ENCODE measurements at places on chromosomes 5 and 9.

- DNase-seq: no peak
Measured at GRCh38 chr5:5285906-5286305, 136.6 kb upstream of the ICE1 start.

DNA sequence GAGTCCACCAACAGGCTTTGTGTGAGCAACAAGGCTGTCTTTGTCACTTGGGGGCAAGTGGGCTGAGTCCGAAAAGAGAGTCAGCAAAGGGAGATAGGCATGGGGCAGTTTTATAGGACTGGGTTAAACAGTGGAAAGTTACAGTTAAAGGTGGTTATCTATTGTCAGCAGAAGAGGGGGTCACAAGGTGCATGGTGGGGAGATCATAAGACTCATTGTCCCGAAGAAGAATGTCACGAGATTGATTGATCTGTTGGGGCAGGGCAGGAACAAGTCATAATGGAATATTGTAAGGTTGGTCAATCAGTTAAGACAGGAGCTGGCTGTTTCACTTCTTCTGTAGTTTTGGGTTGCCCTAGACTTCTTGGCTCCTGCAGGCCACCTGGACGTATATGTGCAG is 7.6 kb upstream of the HMGCS1 start:
- no peak for DNase-seq

- DNase-seq: no peak
Measured at GRCh38 chr5:132839426-132840301, 9.2 kb upstream of the SHROOM1 start.

GRCh38 chr5:128193665-128194390 is 110.3 kb downstream of the SLC12A2 start:
- no peak for DNase-seq

- DNase-seq: no peak
Measured at GRCh38 chr9:69996967-69997366, 46.7 kb upstream of the MAMDC2 start.

DNA sequence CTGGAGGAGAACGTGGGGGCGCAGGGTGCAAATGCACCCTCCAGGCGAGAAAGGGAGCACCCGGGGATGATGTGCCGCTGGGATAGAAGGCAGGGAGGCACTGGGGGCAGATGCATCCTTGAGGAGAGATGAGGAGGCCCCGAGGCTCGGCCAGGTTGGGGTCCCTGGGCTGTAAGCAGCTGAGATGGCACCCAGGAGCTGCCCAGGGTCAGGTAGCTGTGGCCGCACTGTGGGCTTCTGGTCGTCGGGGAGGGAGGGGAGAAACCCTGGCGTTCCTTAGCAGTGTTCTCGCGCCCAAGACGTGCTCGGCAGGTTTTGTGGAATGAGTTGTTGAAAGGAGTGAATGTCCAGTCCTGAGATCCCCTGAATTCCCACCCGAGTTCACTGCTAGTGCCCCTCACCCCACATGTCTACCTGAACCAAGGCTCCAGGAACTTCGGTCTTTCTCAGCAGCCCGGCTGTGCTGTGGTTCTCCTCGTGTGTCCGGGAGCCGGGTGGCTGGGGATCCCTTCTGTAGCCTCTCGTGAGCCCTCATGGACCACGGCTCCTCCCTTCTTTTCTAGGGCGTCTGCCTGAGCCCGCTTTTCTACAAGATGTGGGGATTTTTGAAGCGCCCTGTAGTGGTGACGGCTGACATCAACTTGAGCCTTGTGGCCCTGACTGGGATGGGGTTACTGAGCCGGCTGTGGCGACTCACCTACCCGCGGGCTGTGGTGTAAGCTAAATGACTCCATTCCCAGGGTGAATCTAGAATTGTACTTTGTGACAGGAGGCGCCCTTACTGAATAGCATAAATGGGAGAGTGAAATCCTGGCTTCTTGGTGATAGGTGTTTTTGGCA is 1.1 kb downstream of the POMT1 start:
- no peak for DNase-seq

DNA sequence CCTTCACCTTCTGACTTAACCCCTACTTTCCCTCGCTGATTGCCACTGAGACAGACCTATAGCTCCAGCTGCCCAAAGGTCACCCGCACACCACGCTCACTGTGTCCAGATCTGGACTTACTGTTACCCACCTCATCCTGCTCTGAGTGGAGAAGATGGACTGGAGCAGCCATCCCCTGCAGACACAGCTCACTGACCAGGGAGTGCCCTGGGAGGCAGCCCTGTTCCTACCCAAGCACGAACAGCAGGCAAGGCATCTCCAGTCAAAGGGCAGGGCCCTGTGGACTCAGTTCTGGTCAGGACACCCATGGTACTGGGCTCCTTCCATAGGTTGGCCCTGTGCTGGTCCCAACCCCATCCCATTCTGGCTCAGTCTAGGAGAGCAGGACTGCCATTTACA is 9.5 kb upstream of the BARX1 start:
- DNase-seq: peak; percentile 53

DNA sequence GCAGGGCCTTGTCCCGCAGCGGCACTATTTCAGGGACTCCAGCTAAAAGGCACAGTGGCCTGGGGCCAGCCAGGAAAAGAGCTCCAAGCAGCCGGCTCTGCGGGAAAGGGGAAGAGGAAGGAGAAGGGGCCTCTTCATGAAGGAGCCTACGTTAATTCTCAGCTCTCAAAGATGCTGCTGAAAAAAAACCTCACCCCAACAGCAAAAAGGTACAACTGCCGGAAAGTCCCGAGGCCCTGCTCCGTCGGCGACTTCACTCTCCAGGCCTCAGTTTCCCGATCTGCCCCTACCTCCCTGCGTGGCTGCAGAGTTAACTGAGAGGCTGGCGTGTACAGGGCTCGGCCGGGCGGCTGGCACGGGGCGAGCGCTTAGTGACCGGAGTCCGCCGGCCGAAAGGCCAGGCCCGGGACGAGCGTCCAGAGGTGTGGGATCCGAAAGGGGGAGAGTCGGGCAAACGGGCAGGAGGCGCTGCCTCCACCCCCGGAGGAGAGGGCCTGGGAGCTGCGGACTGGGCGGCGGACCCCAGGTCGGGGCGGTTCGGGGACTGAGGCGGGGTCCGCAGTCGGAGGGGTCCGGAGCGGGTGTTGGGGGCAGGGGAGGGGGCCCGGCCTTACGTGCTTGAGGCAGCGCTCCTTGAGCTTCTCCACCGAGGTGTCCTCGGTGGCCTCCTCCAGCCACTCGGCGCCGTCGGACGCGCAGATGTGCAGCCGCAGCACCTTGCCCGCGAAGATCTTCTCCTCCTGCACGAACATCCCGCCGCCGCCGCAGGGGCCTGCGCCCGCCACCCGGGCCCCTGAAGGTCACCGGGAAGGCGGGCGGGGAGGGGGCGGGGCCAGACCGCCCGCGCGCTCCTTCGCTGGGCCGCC is 529 bp downstream of the UBAC1 start:
- peak; percentile 87 for DNase-seq

DNA sequence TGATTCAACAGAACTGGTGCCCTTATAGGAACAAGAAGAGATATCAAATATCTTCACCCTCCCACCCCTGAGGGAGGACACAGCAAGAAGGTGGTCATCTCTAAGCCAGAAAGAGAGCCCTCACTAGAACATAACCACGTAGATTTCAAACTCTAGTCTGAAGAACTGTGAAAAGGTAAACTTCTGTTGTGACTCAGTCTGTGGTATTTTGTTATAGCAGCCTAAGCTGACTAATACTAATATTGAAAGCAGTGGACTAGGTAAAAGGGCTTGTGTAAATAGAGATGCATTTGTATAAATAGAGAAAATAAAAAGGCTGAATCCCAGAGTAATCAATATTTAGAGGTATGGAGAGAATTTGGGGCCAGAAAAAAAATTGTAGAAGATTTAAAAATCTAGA is 157.6 kb upstream of the CCNH start:
- no peak for DNase-seq

DNA sequence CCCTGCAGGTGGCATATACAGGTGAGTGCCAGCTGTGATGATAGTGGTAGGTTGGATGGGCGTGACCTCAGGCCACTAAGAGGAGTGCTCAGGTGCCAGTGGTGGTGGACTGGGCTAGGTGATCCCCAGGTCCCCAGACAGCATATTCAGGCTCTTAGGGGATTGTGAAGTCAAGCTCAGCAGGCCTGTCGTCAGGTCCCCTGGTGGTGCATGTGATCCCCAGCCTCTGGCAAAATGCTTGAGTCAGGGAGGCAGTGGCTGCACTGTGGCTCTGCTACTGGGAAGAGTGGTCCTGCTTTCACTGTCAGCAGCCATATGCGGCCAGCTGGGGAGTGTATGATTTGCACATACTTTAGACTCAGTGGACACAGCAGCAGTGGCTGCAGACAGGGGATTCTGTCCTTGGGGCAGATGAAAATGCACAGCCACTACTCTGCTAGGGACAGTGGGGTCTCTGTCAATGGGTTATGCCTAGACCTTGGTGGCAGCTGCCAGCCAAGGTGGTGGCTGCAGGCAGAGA is 31.6 kb upstream of the CTSL start:
- no peak for DNase-seq

- DNase-seq: no peak
Measured at GRCh38 chr9:121711281-121711680, 59.8 kb downstream of the DAB2IP start.

- DNase-seq: no peak
Measured at GRCh38 chr9:98795295-98795955, 930 bp downstream of the ANKS6 start.

- no peak for DNase-seq
Measured at GRCh38 chr9:2208991-2209390, 193.8 kb downstream of the SMARCA2 start.

DNA sequence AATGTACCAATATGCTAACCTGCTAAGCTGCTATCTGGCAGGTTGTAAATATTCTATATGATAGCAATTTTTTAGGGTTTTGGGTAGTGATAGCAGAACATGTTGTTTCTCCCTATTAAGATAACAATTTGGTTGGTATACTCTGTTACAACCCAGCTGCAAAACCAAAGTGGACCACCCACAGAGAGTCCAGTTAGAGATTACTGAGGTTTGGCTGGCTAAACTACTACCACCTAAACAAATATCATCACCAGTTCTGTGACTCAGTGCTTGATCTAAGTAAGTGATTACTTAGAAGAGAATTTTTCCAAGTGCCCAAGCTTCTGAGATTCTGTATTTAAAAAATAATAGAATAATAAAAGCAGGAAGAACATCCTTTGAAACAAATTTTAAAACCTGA is 72.3 kb downstream of the XRCC4 start:
- no peak for DNase-seq

GRCh38 chr9:14529629-14530028 is 163.6 kb downstream of the ZDHHC21 start:
- DNase-seq: no peak

GRCh38 chr9:18297056-18297841 is 176.7 kb upstream of the ADAMTSL1 start:
- DNase-seq: no peak

DNA sequence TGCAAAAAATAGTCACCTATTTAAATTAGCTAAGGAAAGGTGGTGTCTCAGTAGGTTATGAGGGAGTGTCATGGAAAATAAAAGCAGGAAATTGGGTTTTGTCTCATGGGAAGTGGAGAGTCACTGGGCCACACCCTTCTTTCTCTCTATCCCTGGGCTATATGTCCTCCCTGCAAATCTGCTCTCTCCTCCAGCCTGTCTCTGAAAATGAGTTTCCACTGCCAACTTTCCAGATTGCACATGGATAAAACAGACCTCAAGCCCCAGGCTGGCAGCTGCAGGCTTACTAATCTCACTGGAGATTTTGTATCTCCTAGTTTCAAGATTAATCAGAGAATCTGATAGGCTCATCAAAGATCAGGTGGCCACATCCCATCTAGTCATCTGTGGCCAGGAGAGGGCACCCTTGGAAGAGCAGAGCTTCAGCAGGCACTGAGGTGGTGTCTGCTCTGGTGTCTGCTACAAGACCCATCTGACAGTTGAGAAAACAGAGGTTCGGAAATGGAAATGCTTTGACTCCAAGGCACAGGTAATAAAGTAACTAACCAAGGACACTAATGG is 178.9 kb downstream of the MSX2 start:
- no peak for DNase-seq

GRCh38 chr5:78974601-78975000 is 10.5 kb downstream of the ARSB start:
- DNase-seq: no peak

DNA sequence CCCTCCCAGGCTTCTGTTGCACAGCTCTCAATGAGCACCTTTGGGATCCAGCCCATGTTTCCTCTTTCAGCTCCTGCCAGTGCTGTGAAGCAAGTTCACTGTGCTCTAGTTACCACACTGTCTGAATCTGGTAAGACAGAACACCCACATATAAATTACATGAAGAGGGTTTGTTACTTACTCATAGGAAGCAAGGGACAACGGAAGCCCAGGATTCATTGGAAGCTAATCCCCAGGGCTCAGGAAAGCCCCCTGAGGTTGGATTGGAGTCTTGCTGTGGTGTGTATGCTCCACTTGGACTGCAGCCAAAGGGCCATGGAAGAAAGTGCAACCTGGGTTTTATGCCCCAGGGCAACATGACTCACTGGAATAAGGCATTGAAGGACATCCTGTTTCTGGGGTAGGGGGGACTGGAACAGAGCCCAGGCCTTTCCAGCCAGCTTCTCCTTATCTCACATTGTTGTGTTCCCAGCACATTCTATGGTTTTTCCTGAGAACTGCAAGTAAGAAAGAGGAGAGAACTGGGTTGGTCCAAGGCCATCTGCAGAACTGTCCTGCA is 15.6 kb upstream of the CLK4 start:
- no peak for DNase-seq

GRCh38 chr5:149618581-149619248 is 37.4 kb downstream of the ARHGEF37 start:
- no peak for DNase-seq

DNA sequence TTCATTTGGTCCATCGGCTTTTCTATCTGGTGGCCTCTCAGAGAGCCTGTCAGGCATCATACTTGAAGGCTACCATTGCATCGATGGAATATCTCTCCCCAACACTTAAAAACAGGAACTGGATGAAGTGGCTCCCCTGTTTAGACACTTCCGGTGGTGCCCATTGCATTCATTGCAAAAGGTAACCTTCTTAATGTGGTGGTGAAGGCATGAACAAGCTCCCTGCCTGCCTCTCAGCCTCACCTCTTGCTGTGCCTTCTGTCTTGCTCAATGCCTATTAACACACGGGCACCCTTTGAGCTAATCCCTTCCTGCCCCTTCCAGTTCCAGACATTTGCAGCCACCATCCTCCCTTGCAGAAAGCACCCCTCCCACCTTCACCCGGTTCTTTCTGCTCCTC is 233.1 kb upstream of the MSX2 start:
- DNase-seq: no peak

DNA sequence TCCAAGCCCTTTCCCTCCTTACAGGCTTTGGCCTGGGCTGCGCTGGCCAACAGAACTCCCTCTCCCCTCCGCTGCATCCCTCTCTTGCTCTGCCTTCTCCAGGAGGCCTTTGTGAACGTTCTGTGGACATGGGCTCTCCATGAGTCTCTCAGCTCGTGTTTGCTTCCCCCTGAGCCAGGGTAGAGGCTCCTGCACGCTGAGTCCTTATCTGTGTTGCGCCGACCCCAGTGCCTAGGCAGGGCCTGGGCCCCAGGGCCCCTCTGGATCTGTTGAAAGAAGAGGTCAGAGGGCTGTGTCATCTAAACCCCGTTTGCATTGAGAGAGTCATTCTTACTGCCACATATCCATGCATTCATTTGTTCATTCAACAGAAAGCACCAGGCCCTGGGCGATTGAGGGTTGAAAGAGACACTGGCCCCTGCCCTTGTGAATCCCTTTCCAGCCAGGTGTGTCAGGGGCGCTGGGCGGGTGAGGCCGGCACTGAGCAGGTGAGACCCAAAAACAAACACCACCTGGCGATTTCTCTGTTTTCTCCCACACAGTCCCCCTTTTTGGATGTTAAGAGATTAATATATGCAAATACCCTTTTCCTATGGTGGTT is 111.2 kb upstream of the IER5L start:
- DNase-seq: peak; percentile 44

Data from posterior vena cava (tissue), 2 donors.